ENCODE measurements at places on chromosomes 11 and 22. TPM values are rescaled to one million over a fixed set of nuclear protein-coding genes. Genes with fewer than 3 reads are reported as not detected.

GRCh38 chr22:24161909-24162308 is 19.4 kb upstream of the SUSD2 start:
- DNase-seq: peak; percentile 72

DNA sequence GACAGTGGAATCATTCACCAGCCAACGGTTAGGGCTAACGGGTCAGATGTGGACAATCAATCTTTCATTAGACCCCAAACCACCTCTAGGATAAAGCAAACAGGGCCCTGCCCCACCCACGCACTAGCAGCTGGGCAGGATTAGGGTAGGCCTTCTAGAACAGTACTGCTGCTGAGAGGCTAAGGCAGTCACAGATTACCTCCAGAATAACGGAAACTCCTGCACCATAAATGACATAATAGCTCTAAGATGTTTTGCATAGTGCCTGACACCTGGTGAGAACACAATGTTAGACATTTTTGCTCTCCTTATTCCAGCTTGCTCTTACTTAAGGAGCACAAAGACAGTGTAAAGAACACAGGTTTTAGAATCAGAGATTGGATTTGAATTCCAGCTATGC is 1.8 kb downstream of the SYTL2 start:
- DNase-seq: no peak

DNA sequence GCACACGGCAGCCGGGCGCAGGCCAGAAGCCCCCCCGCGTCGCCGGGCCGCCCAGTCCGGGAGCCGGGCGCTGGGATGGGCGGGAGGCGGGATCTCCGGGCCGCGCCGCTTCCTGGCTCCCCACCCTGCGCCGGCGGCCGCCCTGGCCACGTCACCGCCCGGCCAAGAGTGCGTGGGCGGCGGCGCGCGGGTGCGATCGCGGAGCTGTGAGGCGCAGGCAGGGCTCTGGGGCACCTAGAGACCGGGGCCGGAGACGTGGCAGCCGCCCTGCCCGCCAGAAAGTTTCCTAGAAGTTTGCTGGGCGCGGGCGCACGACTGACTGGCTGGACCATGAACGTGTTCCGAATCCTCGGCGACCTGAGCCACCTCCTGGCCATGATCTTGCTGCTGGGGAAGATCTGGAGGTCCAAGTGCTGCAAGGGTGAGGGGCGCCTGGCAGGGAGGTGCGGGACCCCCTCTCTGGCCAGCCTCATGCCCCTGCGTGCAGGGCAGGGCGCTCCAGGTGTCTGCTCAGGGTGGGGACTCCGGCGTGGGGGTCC is at the start of gene KDELR3:
Gene KDELR3, plus strand, starts transcription at position 193 of the 539 bp plus-strand sequence. Its CDS starts 138 bp downstream, at position 331.
- DNase-seq: peak; percentile 71

The SERHL2 gene
- total RNA-seq: not detected

DNA sequence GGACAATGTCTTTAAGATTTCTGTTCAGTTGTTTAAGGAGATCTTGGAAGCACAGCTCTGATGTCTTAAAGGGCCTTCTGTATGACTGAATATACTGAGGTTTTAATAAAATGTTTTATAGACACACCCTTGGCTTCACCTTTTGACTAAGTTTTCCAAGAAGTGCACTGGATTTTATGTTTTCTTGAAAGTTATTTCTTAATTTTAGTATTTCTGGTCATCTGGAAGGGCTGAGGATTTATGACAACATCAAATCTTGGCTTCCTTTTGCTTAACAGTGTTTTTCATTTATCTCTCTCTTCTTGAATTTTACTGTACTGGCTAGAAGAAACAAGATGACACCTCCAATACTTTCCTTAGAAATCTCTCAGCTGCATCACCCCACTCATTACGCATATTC is 2423.4 kb downstream of the LRRC4C start:
- no peak for DNase-seq

DNA sequence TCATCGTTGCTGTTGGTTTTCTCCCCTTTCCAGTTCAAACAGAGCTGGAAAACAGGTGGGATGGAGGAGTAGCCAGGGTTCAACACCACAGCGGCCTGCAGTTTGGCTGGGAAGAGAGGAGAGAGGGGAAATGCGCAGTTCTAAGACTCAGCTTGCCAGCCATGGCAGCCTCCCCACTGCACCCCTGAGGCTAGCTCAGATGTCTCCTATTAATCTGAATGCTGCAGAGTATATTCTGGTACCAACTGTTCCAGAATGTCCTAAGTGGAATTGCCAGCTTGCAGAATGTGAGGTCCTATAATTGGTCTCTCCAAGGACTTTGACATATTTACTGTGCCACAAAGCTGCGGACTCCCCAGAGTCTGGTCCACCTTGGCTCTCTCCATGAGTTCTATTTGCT is 32.0 kb downstream of the NEFH start:
- DNase-seq: no peak

All from thyroid gland (tissue), 4 donors.